Activated CD4-positive, alpha-beta memory T cell treated with anti-CD3 and anti-CD28 coated beads, Interleukin-2, amount 10 ng/mL, durations not matched to agents 7 days and 5 days (primary cell): ENCODE measurements at places on chromosomes 1 and 21.
A peak's percentile ranks its signal among the peaks of the same experiment; 100 is the strongest.

DNA sequence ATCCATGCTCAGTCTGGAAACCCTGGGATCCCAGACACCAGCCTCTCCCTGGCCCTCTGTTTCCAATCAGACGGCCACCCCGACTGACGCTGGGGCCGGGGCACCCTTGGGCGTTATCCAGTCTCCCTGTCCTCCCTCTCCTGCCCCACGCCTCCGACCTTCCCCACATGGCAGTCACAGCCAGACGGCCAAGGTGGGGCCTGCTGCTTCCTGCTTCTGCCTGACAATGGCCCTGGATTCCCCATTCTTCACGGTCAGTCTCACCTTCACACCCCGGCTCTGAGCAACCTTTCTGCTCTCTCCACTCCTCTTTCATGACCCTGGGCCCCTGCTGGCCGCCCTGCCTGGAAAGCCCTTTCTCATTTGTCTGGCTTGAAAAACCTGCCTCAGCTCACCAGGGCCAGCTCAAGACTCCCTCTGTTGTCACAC lies 6.6 kb downstream of the GNG4 start:
- no peak for DNase-seq
- no peak overlapping the region for H3K4me3 ChIP-seq
- H3K27ac ChIP-seq = peak overlapping the region; percentile 81
- H3K27me3 ChIP-seq = peaks cover 43% of the 10 kb centered on the region
- H3K4me1 ChIP-seq = peaks cover 37% of the 10 kb centered on the region

- H3K4me3 ChIP-seq = no peak overlapping the region
- no peaks in the 10 kb centered on the region for H3K27me3 ChIP-seq
- no peak overlapping the region for H3K27ac ChIP-seq
- DNase-seq = no peak
- peaks cover 3% of the 10 kb centered on the region for H3K36me3 ChIP-seq
Measured at GRCh38 chr1:52955129-52955970, 28.3 kb downstream of the SCP2 start.

- DNase-seq = no peak
- H3K4me3 ChIP-seq = no peak overlapping the region
- no peak overlapping the region for H3K27ac ChIP-seq
- H3K27me3 ChIP-seq = no peaks in the 10 kb centered on the region
Measured at GRCh38 chr1:192958871-192959270, 100.3 kb downstream of the UCHL5 start.

DNA sequence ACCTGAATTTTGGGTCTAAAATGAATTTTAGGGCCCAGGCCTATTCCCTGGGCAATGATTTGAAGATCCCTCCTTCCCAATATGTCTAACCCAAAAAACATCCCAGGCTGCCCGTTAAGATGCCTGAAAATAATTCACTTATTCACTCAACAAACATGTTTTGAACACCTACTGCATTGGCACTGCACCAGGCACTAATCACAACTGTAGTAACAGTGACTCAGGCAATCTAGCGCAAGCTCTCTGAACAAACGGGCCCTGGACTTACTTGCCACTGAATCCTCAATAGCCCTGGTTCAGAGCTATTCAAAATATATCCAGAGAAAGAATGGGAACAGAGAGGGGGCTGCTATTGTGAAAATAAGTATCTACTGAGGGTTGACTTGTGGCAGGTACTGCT lies 4.2 kb downstream of the CD244 start:
- DNase-seq = no peak
- no peaks in the 10 kb centered on the region for H3K36me3 ChIP-seq
- H3K4me1 ChIP-seq = peaks cover 22% of the 10 kb centered on the region
- no peak overlapping the region for H3K27ac ChIP-seq
- no peak overlapping the region for H3K4me3 ChIP-seq

GRCh38 chr1:218664385-218665170 lies 319.4 kb downstream of the TGFB2 start:
- no peak for DNase-seq
- H3K4me3 ChIP-seq = no peak overlapping the region
- H3K27me3 ChIP-seq = no peaks in the 10 kb centered on the region
- no peak overlapping the region for H3K27ac ChIP-seq
- no peaks in the 10 kb centered on the region for H3K36me3 ChIP-seq
- no peaks in the 10 kb centered on the region for H3K4me1 ChIP-seq

- H3K27me3 ChIP-seq = peaks cover 22% of the 10 kb centered on the region
- no peak overlapping the region for H3K27ac ChIP-seq
- no peaks in the 10 kb centered on the region for H3K36me3 ChIP-seq
Measured at GRCh38 chr1:152014943-152015342, 21.3 kb upstream of the S100A10 start.

DNA sequence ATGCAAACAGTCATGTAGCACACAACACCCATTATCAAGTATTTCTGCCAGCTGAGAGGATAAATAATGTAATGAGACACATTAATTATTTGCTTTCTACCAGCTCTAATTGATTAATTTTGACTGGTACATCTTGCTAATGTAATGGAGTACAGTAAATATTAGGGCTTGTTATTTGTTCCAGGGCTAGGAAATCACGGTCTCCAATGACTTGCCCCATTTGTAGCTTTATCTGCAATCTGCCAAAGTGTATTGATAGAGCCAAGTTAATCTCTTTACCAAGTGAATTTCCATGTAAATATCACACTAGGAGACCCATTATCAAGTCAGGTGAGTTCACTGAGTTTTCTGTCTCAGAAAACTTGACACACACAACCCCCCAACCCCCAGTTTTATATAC lies 55.1 kb downstream of the RGS13 start:
- H3K36me3 ChIP-seq = no peaks in the 10 kb centered on the region
- peaks cover 10% of the 10 kb centered on the region for H3K27me3 ChIP-seq

DNA sequence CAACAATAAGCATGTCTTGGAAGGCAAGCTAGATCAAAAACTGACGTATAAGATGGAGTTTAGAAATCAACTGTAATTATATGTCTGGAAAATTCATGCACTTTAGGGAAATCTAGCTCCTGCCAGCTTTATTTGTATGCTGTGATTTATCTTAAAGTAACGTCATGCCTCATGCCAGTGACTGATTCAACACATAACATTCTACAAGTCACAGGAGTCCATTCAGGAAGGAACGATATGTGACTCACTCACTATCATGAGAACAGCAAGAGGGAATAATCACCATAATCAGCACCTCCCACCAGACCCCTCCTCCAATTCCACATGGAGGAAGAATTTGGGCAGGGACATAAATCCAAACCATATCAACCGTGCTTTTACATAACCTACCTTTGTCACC lies 682.4 kb upstream of the ADAMTS5 start:
- H3K4me3 ChIP-seq = no peak overlapping the region
- H3K36me3 ChIP-seq = no peaks in the 10 kb centered on the region
- no peak overlapping the region for H3K27ac ChIP-seq
- H3K27me3 ChIP-seq = no peaks in the 10 kb centered on the region

DNA sequence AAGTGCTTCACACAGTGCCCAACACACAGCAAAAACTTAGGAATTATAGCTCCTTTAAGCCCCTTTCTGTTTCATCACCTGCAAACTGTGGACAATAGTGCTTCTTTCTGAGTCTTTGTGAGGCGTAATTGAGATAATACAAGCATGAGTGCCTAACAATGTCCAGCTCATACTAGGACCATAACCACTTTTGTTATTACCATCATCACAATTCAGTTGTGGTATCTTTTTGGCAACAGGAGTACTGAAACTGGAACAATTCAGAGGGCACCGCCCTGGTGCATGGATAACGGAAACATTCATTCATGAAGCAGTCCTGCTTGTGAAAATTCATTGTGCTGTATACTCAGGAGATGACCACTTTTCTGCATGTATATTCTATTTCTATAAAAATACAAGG lies 18.2 kb downstream of the DNAJC11 start:
- H3K4me1 ChIP-seq = peaks cover 5% of the 10 kb centered on the region
- H3K27ac ChIP-seq = no peak overlapping the region
- no peak overlapping the region for H3K4me3 ChIP-seq
- no peak for DNase-seq

DNA sequence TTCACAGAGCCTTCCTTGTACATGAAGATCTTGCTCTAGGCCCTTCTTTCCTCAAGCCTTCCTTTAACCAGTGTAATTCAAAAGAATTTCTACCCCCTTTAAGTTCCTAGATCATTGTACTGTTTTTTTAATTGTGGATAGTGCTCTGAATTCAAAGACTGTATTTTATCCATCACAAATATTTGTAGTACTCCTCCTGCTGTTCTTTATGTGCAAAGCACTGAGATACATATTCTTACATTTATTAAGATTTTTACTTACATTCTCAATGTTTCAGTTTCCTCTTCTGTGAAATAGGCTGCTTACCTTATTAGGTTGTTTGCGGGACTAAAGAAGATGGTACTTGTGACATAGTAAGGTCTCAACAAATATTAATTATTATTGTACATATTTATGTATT lies 168.8 kb upstream of the PDE4B start:
- H3K4me3 ChIP-seq = no peak overlapping the region
- DNase-seq = no peak
- H3K27me3 ChIP-seq = no peaks in the 10 kb centered on the region
- no peak overlapping the region for H3K27ac ChIP-seq

- H3K27me3 ChIP-seq = no peaks in the 10 kb centered on the region
- no peak overlapping the region for H3K27ac ChIP-seq
- peaks cover 84% of the 10 kb centered on the region for H3K36me3 ChIP-seq
- DNase-seq = no peak
Measured at GRCh38 chr1:109919303-109919702, 8.7 kb downstream of the CSF1 start.

- H3K4me1 ChIP-seq = no peaks in the 10 kb centered on the region
- no peaks in the 10 kb centered on the region for H3K27me3 ChIP-seq
- no peak overlapping the region for H3K27ac ChIP-seq
- no peak overlapping the region for H3K4me3 ChIP-seq
- DNase-seq = no peak
Measured at GRCh38 chr1:103788377-103788776, 38.7 kb downstream of the AMY1C start.

- peaks cover 39% of the 10 kb centered on the region for H3K4me1 ChIP-seq
- no peaks in the 10 kb centered on the region for H3K27me3 ChIP-seq
- DNase-seq = no peak
- no peaks in the 10 kb centered on the region for H3K36me3 ChIP-seq
- H3K27ac ChIP-seq = no peak overlapping the region
Measured at GRCh38 chr1:212237651-212238050, 47.6 kb upstream of the PPP2R5A start.

GRCh38 chr1:182406012-182406411 lies 5.5 kb upstream of the TEDDM1 start:
- H3K27ac ChIP-seq = no peak overlapping the region
- H3K4me3 ChIP-seq = no peak overlapping the region
- no peak for DNase-seq

DNA sequence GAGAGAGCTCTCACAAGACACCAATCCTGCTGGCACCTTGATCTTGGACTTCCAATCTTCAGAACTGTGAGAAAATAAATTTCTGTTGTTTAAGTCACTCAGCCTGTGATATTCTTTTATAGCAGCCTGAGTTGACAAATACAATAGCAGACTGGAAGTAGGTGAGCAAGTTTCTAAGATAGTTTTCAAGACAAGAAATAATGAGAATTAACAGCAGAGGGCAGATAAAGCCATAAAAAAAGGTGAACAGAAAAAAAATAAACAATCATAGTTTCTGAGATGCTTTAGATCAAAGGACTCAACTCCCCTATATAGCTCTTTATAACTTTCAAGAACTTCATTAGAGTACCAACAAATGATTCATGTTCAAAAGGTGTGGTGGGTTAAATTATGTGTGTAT lies 119.8 kb downstream of the PLPPR5 start:
- no peak overlapping the region for H3K4me3 ChIP-seq
- no peaks in the 10 kb centered on the region for H3K27me3 ChIP-seq
- H3K36me3 ChIP-seq = no peaks in the 10 kb centered on the region
- DNase-seq = no peak
- H3K4me1 ChIP-seq = no peaks in the 10 kb centered on the region

- H3K4me3 ChIP-seq = no peak overlapping the region
- no peaks in the 10 kb centered on the region for H3K36me3 ChIP-seq
- H3K27ac ChIP-seq = no peak overlapping the region
- peaks cover 15% of the 10 kb centered on the region for H3K4me1 ChIP-seq
Measured at GRCh38 chr1:19804831-19805251, 5.1 kb upstream of the TMCO4 start.

- no peak overlapping the region for H3K27ac ChIP-seq
- peaks cover 15% of the 10 kb centered on the region for H3K27me3 ChIP-seq
- H3K36me3 ChIP-seq = no peaks in the 10 kb centered on the region
- H3K4me1 ChIP-seq = no peaks in the 10 kb centered on the region
- no peak for DNase-seq
Measured at GRCh38 chr1:204343802-204344201, 15.9 kb downstream of the PLEKHA6 start.

GRCh38 chr1:168271636-168272035 lies 9.0 kb upstream of the TBX19 start:
- no peak for DNase-seq
- H3K4me3 ChIP-seq = no peak overlapping the region
- no peaks in the 10 kb centered on the region for H3K27me3 ChIP-seq
- H3K27ac ChIP-seq = no peak overlapping the region
- peaks cover 5% of the 10 kb centered on the region for H3K4me1 ChIP-seq

DNA sequence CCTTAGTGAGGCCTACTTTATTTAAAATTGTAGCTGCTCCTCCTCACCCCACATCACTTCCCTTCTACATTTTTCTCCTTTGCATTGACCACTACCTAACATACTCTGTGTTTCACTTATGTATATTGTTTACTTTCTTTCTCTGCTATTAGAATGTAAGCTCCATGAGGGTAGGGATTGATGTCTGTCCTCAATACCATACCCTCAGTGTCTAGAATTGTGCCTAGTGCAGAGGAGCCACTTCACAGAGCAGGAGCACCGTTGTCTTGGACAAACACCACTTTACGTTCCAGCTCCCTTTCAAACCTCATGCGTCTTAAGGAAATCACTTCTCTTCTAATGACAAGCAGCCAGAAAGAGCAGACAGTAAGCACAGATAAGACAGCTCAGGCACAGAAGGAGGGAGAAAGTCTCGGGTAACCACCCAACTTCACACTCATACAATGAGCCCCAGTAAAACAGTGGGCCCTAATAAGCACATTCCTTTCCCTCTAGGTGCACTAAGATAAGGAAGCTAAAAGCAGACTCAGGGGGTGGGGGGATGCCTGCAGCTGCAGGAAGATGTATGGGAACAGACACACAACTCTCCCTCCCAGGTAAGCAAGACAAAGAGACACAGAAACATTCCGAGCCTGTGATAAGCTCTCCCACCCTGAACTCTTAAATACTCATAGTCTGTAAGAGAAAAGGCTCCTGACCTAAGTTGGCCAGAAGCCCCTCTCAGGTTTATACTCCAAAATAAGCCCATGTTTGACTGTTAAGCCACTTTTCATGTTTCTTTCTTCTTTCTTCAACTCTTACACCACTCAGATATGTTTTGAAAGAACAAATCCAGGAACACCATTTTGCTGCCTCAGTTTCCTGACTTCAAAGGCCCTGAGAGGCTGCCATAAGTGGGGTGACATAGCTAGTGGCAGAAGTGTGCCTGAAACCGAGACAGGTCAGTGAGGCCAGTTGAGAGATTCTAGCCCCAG lies 7.1 kb upstream of the PLEKHM2 start:
- H3K27me3 ChIP-seq = no peaks in the 10 kb centered on the region
- H3K4me3 ChIP-seq = no peak overlapping the region
- no peak overlapping the region for H3K27ac ChIP-seq
- no peaks in the 10 kb centered on the region for H3K36me3 ChIP-seq
- peaks cover 12% of the 10 kb centered on the region for H3K4me1 ChIP-seq
